ENCODE measurements at places on chromosomes 1 and 21.

DNA sequence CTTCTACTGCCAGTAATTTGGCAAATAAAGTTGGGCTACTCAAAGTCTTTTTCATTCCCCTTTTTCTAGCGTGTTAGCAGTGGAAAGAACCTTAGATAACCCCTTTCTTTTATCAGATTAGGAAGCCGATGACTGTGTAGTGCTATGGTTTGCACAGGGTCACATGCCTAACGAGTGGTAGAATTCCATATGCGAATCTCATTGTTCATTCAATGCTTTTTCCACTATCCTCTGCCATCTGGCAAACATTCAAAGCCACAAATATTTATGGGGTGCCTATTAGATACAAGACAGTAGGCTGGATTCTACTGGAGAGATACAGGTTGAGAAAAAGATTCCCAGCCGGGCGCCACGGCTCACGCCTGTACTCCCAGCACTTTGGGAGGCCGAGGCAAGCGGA is 14.9 kb upstream of the IER5 start:
- peak; percentile 89 for DNase-seq

DNA sequence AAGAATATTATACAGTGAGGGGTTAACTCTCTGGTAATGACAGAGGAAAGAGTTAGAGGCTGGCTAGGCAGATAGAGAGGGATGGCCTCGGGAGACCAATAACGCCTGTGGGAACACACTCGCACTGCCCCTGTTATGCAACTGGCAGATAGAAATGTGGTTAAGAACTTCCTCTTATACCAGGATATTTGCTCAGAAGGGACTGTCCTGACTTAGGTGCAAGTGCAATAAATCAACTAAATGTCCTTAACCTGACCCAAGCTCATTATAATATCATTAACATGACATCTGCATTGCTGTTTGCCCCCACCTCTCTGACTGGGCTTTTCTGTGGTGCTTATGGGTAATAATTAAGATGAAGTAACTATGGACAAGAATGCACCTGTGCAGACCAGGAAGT is 1518.0 kb downstream of the NCAM2 start:
- DNase-seq, result no peak

- no peak for DNase-seq
These were observed 24.5 kb upstream of the PADI2 start for GRCh38 chr1:17143760-17144159.

DNA sequence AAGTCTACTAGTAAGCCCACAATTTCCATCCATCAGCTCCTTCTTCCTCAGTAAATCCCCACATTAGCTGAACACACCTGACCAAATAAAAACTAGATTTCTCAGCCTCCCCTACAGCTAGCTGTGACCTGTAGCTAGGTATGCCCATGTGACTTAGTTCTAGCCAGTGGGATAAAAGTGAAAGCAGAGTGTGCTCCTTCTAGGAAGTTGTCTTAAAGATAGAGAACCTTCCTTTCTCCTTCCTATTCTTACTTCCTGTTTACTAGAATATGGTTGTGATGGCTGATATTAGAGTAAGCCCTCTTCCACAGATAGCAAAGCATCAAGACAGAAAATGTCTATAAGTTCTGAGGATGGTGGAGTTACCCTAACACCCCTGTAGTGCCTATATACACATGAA is 67.0 kb downstream of the PIK3R3 start:
- DNase-seq, result no peak

DNA sequence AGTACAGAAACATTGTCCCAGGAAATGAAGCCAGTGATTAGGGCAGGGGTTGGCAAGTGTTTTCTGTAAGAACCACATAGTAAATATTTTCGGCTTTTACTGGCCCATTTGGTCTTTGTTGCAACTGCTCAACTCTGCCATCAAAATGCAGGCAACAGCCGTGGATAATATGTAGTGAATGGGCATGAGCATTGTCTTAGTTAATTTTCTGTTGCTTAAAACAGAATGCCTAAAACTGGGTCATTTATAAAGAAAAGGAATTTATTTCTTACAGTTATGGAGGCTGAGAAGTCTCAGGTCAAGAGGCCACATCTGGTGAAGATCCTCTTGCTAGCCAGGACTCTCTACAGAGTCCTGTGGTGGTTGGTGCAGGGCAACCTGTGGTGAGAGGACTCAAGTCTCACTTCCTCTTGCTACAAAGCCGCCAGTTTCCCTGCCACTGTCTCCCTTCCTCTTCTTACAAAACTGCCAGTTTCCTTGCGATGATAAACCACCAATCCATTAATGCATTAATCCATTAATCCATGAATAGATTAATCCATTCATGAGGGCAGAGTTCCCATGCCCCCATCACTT is 166.4 kb downstream of the PSMG1 start:
- peak; percentile 74 for DNase-seq

DNA sequence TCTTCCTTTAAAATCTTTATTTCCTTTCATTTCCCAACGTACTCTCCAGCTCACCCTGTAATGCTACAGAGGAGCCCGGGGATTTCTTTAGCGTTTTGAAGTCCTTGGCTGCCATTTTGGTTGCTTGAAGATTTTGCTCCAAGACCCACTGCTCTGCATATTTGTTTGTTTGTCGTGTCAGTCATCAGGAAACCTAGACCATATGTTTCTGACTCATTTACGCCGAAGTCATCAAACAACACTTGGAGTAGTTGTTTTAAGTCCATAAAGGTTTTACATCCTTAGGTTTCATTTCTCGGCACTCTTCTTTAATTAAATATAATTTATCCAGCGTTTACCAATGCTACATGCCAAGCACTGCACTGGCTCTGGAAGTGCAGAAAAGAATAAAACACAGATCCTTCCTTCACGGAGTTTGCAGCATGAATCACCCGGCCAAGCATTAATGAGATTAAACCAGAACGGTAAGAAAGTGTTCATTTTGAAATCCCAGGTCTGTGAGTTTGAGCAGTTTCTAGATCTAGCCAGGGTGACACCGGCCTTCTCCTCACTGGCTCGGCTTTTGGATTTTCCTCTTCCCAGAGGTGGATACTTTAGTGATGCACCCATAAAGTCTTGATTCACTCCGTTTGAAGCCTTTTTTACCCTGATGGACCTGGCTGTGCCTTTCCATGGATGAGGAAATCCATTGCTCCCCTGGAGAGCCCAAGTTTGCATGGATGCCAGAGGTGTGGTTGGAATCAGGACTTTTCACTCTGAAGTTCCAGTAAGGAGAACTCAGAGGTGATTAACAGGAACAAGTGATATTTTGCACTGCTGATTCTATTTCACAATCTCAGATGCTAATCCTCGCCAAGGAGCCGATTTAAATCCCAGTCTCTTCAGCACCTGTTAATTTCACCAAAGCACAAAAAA is 109.3 kb downstream of the KAZN start:
- DNase-seq, result no peak

DNA sequence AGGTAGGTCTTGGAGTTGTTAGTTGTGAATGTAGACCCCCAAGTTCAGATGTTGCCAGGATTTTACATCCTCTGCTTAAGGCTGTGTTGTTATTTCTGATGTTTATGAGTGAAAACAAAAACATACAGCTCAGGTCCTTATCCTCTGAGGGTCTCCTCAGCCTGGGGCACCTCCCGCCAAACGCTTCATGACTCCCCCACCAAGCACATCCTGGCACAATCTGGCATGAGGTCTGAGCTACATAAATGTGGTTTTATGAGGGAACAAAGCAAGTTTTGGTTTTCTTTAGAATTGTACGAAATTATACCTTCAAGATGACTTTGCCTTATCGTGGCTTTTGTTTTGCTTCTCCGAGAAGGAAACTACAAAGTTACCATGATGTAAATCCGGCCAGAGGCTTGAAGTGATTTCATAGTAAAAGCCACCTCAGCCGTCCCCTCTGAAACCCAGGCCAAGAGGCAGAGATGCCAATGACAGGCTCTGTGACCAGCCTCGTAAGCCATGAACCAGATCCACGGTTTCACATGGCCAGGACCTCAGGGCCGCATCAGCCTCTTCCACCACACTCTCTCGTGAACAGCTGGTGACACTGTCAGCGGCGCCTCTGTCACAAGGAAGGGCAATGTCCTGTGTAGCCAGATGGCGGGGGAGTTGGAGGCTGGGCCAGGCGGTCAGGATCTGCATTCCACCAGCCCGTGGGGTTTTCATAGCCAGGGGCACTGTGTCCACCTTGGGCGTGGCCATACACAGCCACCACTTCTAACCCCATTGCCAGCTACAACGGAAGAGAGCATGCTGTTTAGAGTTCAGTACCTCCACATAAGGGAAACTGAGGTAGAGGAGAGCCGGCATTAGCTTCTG is 199.4 kb downstream of the KIF26B start:
- DNase-seq, result no peak

DNA sequence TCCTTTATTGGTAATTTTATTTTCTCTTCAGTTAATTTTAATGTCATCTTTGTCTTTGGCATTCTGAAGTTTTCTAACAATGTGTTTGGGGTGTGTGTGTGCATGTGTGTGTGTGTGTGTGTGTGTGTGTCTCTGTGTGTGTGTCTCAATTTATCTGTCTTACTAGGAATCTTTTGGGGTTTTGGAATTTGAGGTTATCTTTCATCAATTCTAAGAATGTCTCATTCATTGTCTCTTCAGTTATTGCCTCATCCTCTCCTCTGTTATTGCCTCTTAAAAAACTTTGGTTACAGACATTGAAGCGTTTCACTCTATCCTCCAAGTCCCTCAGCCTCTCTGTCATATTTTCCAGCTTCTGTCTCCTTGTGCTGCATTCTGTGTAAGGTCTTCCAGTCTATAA is 18.1 kb upstream of the SAMD13 start:
- no peak for DNase-seq

DNA sequence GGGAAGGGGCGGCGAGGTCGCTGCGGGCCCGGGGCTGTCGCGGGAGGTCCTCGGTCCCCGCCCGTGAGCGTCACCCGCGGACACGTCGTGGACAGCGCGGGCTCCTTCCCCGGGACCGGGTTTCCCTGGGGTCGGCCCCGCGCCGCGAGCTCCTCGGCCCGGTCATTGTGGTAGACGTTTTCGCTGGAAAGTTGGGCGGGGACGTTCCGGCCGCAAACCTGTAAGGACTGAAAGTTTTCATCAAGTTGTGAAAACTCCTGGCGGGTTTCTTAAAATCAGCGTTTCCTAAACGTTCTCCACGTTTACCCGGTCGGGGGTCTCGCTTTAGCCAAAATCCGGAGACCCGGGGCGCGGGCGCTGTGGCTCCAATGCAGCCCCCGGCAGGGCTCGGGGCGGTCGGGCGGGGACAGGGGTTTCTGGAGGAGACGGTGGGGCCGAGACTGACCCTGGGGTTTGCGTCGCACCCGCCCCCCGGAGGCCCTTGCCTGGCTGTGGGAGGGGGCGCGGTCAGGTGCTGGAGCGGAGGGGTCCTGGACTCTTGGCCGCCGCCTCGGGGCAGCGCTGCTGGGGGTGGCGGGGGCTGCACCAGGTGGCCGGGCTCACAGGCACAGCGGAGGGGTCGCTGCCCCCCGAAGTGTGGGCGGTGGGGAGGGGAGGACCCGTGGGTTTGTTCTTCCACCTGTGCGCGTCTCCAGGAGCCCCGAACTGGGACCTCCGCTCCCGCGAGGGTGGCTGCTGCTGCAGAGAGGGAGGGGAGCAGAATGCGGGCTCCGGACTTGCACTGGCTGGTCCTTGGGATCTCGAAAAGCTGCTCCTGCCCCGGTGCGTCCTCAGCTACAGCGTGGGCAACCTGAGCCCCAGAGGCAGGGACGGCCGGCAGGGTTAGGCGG is 827 bp downstream of the PRKCZ start:
- DNase-seq, result no peak

DNA sequence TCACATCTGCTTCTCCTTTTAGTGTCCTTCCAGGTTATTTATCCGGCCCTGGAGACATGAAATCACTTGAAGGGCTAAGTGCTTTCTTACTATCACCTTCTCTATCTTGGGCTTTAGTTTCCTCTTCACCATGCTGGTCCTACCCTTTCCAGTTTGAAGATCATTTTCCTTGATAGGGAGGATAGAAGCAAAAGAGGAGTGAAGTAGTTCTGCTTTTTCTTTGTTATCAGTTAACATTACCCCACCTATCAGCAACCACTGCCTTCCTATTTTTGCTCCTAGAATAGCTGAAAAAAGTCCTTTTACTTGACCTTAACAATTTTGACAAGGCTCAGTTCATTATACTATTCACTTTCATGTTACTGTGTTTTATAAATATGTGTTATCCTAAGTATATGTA is 19.4 kb downstream of the RGL1 start:
- DNase-seq, result no peak

GRCh38 chr1:185337246-185337645 is 20.2 kb upstream of the IVNS1ABP start:
- DNase-seq, result peak; percentile 27

- no peak for DNase-seq
These were observed 9.4 kb upstream of the NHLH1 start for GRCh38 chr1:160357286-160358002.

- no peak for DNase-seq
These were observed 320.5 kb downstream of the KCTD3 start for GRCh38 chr1:215887627-215888026.

- DNase-seq, result no peak
These were observed 89.4 kb downstream of the SEC16B start for GRCh38 chr1:177880339-177880891.

DNA sequence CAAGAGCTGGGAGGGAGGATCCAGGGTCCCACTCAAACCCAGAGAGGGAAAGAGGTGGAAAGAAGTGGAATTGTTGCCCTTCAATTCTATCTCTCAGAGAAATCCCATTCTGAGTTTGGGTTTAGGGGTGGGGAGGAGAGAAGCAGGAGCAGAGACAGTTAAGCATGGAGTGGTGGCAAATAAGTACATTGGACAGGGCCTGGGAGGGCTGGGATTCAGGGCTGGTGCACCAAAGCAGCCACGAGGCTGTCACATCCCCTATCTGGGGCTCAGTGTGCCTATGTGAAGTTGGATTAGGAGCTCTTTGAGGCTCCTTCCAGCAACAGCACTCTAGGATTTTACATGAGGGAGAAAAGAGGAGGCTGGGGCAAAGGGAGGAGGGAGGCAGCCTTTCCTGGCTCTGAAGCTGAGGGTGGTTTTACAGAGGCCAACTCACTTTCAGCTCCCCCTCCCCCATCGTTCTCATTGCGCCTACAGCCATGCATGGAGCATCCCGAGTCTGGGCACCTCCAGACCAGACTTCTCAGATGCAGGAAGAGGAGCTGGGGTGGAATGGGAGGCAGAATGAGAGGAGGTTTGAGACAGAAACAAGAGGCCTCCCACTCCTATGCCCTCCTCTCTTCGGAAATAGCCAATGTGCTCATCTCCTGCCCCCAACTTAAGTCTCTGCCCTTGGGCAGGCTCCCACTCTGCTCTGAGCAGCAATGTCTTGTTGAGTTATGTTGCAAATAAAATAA is 3.0 kb upstream of the SYT6 start:
- DNase-seq, result no peak

GRCh38 chr1:111497592-111497991 is 5.8 kb downstream of the ADORA3 start:
- DNase-seq, result no peak

DNA sequence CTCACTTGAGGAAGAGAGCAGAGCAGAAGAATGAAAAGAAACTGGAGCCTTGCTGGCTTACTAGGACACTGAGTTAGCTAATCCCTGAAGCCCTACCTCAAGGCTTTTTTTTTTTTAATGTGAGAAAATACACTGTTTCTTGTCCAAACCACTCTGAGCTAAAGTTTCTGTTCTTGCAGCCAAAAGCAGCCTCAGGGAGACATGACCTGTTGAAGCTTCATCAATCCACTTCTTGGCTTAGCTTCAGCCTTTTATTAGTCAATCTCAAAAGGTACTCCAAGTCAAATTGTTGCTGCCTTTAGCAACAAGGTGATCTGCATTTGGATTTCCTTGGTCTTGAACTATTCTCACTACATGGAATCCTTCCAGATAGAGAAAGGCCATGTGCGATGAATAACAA is 33.7 kb downstream of the CCDC185 start:
- DNase-seq, result no peak

Measured in RPMI7951 (cell line).